ENCODE measurements at places on chromosomes 3 and 15.
A peak's percentile ranks its signal among the peaks of the same experiment; 100 is the strongest.

GRCh38 chr3:196931828-196932587, 10.3 kb downstream of the NCBP2 start:
- no peak for DNase-seq

DNA sequence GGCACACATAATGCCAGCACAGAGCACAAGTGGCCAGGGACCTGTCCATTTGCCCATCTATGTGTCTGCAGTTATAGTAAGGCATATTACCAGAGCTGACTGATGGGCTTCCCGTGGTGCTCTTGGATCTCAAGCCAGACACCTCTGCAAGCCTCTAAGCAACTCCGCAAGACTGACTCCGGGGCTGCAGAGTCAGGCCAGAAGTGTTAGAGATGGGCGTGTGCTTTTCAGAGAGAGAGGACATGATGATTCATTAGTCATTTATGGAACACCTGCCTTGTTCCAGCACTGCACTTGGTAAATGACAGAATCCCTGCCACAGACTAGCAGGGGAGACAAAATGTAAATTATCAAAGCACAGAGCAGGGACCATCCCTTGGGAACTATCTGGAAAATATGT, 559.0 kb downstream of the PDCD6IP start:
- no peak for DNase-seq

- DNase-seq, result peak; percentile 46
These were observed 66.5 kb upstream of the TBL1XR1 start for GRCh38 chr3:177263615-177264368.

DNA sequence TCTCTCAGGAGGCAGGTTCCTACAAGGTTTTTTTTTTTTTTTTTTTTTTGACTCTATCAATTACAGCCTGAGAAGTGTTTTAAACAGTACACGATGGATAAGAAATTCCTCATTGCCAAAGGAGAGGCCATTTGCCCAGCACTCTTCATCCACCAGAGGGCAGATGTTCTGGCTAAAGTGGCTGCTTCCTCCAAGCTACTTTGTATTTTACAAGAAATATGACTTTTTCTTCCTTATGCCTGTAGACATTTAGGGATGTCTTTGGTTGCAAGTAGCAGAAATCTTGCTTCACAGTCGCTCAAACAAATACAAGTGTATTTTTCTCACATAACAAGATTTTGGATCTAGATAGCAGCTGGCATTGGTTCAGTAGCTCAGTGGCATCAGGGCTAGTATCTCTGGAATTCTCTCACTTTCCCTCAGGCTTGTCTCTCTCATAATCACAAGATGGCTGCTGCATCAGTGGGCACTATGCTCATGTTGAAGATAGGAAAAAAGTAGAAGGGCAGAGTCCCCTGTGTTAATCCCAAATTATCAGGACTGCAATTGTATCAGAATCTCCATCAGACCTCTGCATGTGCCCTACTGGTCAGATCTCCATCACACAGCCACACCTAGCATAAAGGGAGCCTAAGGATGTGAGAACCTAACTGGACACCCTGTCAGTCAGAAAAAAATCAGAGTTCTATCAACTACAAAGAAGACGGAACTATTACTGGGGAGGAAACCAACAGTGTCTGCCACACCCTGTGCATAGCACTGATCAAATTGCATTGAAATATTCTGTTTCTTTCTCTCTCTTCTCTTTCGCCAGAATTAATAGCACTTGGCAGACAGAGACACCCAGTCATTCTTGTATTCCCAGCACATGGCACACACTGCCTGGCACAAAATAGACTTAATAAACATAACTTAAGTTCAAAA, 138.9 kb upstream of the COL8A1 start:
- peak; percentile 85 for DNase-seq

- DNase-seq, result peak; percentile 13
These were observed 18.6 kb downstream of the WDR76 start for GRCh38 chr15:43845421-43845820.

DNA sequence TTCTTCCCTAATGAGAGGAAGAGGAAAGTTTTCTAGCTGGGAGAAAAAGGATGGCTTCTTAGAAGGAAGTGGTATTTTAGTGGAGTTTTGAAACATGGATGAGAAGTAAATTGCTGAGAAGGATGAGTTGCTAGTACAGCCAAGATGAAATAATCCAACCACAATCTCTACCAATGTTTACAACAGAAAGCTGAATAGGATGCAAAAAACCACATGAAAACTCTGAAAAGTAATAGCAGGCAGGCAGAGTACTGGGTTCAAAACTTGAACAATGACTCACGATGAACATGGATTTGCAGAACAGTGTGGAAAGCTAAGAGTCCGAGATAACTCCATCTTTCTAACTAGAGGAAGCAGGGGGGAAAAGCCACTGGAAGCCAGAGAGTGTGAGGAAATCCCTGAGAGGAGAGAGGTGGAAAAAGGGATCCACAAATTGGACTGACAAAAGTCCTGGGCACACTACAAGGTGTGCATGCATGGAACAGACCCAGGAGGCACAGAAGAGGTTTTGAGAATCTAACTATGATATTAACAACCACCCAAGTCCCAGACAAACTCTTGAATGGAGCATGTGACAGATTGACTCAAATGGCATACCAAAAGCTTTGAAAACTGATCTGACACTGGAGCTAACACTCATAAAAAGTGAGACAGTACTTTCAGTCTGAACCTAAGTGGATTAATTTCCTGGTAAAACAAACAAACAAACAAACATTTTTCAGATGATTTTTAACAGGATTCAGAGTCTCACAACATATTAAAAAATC, 76.7 kb downstream of the ST6GAL1 start:
- no peak for DNase-seq

DNA sequence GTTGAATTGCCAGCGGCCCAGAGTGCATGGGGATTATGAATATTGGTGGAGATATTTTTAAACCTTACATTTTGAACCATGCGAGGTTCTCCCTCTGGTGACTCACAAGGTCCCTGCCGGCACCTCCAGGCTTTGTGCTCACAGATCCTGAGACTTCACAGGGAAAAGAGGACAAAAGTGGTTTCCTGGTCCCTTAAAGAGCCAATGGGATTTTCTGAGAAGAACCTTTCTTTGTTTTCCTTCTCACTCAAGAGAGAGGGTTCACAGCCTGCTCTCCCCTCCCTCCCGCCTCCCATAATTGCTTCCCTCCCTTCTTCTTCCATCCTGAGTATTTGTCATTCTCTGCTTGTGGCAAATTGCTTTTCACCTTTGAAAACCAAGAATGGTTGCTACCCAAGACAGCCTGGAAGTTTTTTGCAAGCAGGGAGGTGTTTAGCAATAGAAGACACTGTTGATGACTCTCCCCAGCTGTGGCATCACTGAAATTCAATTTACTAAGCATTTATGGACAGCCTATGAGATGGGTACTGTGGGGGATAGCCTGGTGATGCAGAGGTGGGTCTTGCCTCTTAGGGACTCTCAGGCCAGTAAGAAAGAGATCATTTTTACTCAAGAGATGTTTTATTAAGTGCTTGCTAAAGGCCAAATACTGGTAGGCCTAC, 76.6 kb downstream of the CPN2 start:
- peak; percentile 31 for DNase-seq

DNA sequence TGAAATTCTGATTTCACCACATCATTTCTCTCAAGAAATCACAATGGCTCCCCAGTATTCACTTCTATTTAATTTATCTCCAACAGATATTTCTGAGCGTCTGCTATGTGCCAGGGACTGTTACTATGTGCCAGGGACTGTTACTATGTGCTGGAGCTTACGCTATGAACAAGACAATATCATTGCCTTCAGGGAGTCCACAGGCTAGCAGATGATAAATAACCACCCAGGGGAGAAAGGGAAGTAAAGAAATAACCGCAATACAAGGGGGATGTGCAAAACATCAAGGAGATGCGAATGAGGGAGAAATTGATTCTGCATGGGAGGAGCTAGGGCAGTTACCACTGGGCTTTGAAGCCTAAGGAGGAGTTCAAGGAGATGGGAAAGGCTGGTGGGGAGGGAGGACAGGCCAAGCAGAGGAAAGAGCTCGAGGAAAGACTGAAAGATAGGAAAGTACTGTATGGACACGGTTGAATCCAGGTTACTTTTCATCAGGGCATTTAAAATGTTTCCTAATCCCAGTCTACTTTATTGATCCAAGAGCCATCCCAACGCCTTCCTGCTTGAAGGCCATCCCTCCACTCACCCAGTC, 2.5 kb downstream of the THSD4 start:
- DNase-seq, result no peak

DNA sequence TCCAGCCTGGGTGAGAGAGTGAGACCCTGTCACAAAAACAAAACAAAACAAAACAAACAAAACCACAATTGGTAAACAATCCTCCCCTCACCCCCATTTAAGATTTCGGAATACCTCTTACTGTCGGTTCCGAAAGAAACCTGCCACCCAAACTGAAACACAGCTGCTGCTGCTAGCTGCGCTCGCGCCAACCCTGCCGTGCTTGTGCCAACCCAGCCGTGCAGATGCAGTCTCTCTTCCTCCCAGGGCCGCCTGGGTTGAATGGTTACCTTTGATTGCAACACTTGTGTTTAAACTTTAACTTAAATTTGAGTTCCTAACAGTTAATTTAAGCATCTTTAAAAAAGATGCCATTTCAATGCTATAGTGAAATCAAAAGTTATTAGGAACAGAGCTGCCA, 28.5 kb upstream of the SPTBN5 start:
- no peak for DNase-seq

DNA sequence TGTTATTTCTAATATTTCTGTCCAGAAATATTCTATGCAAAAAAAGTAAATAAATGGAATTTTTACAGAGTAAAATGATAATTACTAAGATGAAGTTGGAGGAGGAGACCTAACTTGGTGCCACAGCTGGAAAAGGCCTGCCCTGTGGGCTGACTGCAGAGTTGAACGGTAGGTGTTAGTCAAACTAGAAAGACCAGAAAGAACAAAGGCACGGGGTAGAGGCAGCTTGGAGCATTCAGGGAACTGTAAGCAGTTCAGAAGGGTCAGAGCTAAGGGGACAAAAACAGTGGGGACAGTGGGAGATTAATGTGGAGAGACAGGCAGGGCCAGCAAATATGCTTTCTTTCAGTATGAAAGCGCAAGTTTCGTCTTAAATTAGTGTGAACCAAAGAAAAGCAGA, 39.3 kb upstream of the PTPRG start:
- no peak for DNase-seq

DNA sequence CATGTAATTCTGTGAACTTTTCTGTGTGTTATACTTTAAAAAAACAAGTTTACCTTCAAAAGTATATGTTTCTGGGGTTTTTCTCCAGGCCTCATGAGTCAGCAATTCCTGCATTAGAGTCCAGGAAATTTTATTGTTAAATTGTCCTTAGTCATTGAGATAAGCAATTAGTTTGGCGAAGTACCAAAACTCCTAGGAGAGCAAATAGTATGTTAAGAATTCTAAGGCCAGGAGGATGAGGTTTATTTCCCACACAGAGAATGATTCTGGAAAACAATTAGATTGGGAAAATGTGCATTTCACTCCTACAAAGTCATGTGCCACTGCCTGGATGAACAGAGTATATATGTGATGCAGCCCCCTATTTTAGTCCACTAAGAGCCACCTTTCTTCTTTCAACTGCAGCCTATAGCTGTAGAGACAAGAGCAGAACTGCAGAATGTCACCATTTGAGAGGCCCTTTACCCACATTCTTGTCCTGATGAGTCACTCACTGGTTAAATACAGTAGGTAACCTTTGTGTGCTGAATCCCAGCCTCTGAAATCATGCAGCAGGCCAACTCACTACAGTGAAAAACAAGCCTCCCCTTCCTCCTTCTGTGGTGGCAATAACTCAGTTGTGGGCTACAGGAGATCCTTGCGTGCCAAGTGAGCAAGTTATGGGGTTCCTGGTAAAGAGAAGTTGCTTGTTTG, 452.8 kb upstream of the THBS1 start:
- DNase-seq, result peak; percentile 94

GRCh38 chr15:70259640-70260508, 162.2 kb upstream of the TLE3 start:
- no peak for DNase-seq

- DNase-seq, result peak; percentile 20
These were observed 17.9 kb upstream of the FAN1 start for GRCh38 chr15:30885814-30886213.

DNA sequence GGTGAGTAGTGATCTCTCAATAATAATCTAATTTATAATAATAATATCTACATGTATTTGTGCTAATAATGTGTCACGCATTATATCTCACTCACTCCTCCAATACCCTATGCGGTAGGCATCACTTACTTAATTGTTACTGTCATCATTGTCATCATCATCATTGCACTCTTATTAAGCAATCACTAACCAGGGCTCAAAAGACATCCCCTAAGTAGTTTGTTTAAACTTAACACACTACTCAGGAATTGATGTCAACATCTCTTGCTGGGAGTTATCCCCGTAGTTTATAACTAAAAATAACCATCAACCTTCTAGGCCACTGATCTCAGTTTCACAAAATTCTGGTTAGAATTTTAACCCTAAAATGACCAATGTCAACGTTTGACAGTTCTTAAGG, 56.8 kb upstream of the ICE2 start:
- DNase-seq, result peak; percentile 19

GRCh38 chr3:186824430-186825139, 17.9 kb upstream of the ADIPOQ start:
- DNase-seq, result no peak

DNA sequence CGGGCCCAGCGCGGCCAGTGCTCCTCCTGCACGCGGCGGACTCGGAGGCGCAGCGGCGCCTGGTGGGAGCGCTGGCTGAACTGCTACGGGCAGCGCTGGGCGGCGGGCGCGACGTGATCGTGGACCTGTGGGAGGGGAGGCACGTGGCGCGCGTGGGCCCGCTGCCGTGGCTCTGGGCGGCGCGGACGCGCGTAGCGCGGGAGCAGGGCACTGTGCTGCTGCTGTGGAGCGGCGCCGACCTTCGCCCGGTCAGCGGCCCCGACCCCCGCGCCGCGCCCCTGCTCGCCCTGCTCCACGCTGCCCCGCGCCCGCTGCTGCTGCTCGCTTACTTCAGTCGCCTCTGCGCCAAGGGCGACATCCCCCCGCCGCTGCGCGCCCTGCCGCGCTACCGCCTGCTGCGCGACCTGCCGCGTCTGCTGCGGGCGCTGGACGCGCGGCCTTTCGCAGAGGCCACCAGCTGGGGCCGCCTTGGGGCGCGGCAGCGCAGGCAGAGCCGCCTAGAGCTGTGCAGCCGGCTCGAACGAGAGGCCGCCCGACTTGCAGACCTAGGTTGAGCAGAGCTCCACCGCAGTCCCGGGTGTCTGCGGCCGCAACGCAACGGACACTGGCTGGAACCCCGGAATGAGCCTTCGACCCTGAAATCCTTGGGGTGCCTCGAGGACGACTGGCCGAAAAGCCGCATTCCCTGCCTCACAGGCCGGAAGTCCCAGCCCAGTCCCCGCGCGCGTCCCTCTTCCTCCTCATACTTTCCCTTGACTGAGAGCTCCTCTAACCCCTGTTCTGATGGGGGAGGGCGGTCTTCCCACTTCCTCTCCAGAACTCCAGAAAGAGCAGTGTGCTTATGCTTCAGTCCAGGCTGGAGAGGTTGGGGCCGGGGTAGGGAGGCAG, 1.4 kb upstream of the IL17RC start:
- peak; percentile 67 for DNase-seq

All from choroid plexus epithelial cell (primary cell).